H7 (cell line): ENCODE measurements at places on chromosomes 7 and 10.

DNA sequence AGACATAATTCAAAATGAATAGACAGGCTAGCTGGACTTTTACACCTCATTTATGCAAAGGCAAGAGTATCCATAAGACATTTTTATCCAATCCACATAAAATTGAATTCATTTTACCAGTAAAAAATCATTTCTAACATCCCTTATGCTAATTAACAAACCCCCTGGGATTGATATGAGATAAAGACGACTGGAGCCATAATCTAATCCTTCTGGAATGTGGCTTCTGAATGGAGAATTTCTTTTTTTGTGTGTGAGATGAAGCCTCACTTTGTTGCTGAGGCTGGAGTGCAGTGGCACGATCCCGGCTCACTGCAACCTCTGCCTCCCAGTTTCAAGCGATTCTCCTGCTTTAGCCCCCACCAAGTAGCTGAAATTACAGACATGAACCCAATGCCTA is 90.4 kb downstream of the AKR1D1 start:
- DNase-seq: no peak

- peak; percentile 86 for DNase-seq
Measured at GRCh38 chr7:50792342-50793119, 9.8 kb upstream of the GRB10 start.

GRCh38 chr7:24869572-24869971 is 110.4 kb downstream of the OSBPL3 start:
- DNase-seq: no peak

DNA sequence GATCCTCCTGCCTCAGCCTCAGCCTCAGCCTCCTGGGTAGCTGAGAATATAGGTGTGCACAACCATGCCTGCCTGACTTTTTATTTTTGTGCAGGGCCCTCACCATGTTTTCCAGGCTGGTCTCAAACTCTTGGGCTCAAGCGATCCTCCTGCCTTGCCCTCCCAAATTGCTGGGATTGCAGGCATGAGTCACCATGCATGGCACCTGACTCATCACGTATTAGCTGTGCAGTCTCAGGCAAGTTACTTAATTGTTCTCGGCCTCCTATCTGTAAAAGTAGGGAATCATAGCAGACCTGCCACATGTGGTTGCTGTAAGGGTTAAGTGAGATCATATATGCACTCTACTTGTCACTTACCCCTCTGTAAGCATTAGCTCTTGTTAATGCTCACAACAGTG is 117.2 kb downstream of the ANLN start:
- DNase-seq: no peak
